WTC11 (cell line): ENCODE measurements at places on chromosomes 3 and 15. TPM values are rescaled to one million over a fixed set of nuclear protein-coding genes. Genes with fewer than 3 reads are reported as not detected.

The HCN4 gene
- total RNA-seq: 8.6 to 10.5 TPM (median 9.0 TPM) in 3 replicates

GRCh38 chr3:71984843-71985613, 200.1 kb upstream of the PROK2 start:
- peaks cover 13% of the 10 kb centered on the region for H3K4me1 ChIP-seq
- no peaks in the 10 kb centered on the region for H3K36me3 ChIP-seq
- no peaks in the 10 kb centered on the region for H3K27me3 ChIP-seq
- H3K4me3 ChIP-seq: no peak overlapping the region
- no peak for DNase-seq
- H3K27ac ChIP-seq: no peak overlapping the region

DNA sequence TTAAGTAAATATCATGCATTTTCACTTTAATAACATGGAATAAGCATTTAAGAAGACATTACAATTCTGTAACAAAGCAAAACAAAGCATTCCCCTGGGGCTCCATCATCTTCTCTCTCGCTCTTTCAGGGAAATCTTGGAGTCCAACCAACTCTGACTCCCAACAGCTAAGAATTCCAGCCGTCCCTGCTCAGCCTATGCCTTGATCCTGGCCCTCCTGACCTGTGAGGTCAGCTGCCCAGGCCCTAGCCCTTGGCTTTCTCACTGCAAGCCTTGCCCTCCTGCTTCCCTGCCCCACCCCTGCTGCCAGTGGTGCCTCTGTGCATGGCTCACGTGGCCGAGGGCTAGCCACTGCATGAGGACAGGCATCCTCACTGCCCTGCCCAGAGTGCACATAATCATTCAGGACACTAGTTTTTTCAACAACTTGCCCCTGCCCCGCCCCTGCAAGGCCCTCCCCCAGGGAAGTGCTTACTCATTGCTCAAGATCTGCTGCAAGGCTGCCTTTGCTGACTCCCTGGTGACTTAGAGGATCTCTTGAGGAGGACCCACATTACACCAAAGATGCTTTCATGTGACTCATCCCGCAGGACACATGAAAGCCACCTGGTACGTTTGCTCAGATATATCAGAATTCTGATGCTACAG, 37.6 kb downstream of the MTMR10 start:
- H3K36me3 ChIP-seq: peaks cover 73% of the 10 kb centered on the region
- H3K4me1 ChIP-seq: 0 out of 2 replicates have a peak, but pooled peaks cover 2% of the 10 kb centered on the region
- H3K27ac ChIP-seq: no peak overlapping the region; the same call in 1 of the 2 replicates

DNA sequence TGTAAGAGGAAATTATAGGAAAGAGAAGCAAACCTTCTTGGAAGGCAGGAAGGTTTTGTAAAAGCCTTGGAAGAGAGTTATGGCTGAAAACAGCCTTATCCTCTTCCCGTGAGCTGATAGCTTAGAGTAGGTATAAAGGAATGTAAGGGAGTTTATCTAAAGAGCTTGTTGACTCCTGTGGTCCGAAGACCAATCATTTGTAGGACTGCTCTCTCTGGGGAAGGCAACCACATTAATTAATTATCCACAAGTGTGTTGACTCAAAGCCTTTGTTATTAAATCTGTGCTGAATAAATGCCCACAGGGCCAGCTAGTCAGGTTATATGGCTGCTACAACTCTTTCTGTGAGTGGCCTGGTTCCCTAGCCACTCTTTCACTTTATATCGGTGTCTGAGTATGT, 452.1 kb upstream of the RASGRP1 start:
- peaks cover 4% of the 10 kb centered on the region; the same call in 1 of the 2 replicates for H3K36me3 ChIP-seq
- peaks cover 4% of the 10 kb centered on the region for H3K27me3 ChIP-seq
- H3K4me3 ChIP-seq: no peak overlapping the region
- H3K4me1 ChIP-seq: peaks cover 26% of the 10 kb centered on the region
- no peak for DNase-seq

DNA sequence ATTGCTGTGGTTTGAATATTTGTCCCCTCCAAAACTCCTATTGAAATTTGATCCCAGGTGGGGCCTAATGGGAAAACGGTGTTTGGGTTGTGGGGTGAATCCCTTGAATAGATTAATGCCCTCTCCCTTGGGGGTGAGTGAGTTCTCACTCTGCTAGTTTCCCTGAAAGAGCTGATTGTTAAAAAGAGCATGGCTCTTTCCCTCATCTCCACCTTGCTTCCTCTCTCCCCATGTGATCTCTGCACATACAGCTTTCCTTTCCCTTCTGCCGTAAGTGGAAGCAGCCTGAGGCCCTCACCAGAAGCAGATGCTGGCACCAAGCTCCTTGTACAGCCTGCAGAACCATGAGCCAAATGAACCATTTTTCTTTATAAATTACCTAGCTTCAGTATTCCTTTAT, 394.9 kb upstream of the WNT5A start:
- no peaks in the 10 kb centered on the region for H3K27me3 ChIP-seq
- H3K4me1 ChIP-seq: peaks cover 50% of the 10 kb centered on the region
- H3K36me3 ChIP-seq: no peaks in the 10 kb centered on the region
- peak overlapping the region; percentile 83 for H3K27ac ChIP-seq
- no peak overlapping the region for H3K4me3 ChIP-seq

DNA sequence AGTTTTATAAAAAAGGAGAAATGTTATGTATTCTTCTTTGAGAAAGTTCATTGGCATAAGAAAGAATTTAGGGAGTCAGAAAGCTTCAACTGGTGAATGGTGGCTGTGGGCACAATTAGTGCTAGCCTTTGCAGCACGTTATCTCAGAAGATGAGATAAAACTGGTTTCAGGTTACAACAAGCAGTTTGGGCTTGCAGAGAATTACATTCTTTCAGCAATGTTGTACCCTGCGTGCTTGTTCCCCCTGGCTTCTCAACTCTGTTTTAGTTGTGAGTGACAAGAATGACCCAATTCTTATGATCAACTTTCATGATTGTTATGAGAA, 31.6 kb upstream of the ACP3 start:
- H3K36me3 ChIP-seq: peaks cover 14% of the 10 kb centered on the region
- H3K27me3 ChIP-seq: no peaks in the 10 kb centered on the region

DNA sequence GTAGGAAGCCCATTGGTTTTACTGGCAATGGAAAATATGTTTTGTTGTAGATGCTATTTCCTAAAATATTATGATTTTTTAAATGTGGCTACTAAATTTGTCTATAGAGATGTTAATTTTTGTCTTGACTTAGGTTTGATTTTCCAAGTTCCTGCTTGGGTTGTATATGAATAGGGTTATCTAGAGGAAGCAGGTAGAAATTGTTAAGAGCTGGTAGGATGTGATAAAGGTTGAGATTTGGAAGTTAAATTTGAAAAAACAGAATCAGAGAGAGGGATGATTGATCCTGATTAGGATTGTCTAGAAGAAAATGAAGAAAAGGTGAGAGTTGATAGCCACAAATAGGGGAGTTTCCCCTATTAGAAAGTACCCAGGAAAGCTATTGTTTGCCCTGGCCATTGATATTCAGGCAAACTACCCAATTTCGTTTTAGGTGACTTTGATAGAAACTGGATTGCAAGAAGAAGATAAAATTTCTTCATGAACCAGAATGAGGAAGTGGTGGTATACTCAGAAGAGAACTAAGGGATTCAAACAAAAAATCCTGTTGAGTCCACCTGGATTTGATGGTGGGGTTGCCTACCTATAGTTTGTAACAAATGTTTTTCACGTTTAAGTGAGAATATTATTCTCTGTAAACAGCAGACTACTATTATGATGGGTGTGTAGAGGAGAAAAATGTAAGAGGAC, 91.2 kb upstream of the PHLDB2 start:
- H3K27me3 ChIP-seq: no peaks in the 10 kb centered on the region
- no peak overlapping the region for H3K4me3 ChIP-seq
- H3K36me3 ChIP-seq: no peaks in the 10 kb centered on the region
- no peaks in the 10 kb centered on the region for H3K4me1 ChIP-seq

The CAMKV gene
- total RNA-seq: 56.0 to 58.2 TPM (median 56.6 TPM) in 3 replicates

The GOLGA8S gene
- total RNA-seq: 0.16 to 0.23 TPM (median 0.22 TPM) in 3 replicates

The LRRC49 gene
- total RNA-seq: 6.8 to 9.2 TPM (median 6.9 TPM) in 3 replicates

The LSG1 gene
- 42.9 to 45.8 TPM (median 44.1 TPM) in 3 replicates for total RNA-seq
